ENCODE measurements at places on chromosomes 7 and 10.
A peak's percentile ranks its signal among the peaks of the same experiment; 100 is the strongest.

GRCh38 chr7:26147030-26147429, 5.0 kb upstream of the NFE2L3 start:
- no peak for DNase-seq

GRCh38 chr10:3776796-3777571, 8.0 kb downstream of the KLF6 start:
- DNase-seq: no peak

- DNase-seq: no peak
Observed at GRCh38 chr7:123958186-123958703, 33.2 kb downstream of the SPAM1 start.

GRCh38 chr7:34596887-34597286, 61.1 kb upstream of the NPSR1 start:
- peak; percentile 13 for DNase-seq

GRCh38 chr10:8583096-8583495, 528.6 kb downstream of the GATA3 start:
- no peak for DNase-seq

- peak; percentile 79 for DNase-seq
Observed at GRCh38 chr7:43439631-43440401, 143.1 kb upstream of the STK17A start.

DNA sequence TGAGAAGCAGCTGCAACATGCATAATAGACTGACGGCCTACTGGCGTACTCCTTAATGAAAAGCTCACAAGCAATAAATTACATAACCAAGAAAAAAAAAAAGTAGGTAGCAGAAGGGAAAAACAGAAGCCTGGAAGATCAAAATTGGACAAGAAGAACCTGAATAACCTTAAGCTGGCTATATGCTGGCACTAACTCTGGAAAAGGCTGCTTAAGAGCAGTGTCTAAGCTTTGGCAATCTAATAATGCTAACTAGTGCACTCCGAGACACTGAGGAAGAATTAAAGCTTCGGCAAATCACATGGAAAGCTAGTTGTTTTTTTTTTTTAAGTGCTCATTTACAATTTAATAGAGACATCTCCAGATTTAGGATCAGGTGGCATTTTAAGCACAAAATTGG, 441.9 kb downstream of the PARD3 start:
- DNase-seq: no peak

DNA sequence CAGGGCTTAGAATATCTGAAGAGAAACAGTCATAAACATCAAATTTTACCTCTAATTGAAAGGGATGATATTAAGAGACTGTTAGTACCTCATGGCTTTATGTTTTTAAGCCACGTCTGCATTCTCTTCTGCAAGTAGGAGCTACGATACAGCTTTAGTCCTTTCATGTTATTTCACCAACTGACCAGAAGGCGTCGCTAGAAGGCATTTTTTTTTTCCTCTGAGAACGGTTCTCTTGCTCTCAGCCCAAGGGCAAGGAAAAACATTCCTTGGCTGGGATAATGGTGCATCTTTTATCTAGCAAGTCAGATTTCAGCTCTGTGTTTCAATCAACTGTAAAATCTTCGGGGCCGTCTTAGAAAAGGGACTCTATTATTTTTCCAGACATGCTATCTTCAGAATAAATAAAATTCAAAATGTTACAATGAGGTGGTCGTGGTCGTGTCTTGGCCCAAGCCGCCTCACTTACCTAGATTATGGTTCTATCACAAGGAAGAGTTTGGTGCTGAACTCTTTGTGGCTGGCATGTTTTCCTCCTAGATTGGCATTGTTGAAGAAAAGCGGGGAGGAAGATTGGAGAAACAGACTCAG, 41.6 kb upstream of the LYZL2 start:
- peak; percentile 76 for DNase-seq

DNA sequence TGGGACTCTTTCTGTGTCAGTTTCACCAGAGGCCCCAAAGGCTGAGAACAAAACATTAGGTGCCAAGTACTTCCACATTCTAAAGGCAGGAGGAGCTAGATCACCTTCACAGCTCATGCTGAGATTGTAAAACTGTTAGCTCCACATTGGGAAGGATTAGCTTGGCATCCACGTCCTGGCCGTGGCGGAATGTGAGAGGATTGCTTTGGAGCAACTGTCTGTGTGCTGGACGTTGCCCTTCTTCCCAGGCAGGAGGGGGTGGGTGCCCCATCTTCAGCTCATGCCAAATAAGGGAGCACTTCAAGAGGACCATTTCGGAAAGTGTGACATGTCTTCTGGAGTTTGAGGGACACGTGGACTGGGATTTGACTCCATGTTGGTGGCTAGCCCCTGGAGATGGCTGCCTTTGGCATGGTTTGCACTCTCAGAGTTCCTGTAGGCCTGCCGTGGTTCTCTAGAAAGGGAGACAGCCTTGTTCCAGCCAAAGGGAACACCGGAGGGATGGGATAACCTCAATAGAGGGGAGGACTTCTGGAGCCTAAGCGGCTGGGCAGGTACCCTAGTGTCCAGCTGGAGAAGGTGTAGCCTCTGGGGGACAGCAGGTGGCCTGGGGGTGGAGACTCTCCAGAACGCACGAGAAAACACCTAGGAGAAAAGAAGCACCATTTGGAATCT, 19.9 kb upstream of the FMC1 start:
- no peak for DNase-seq

DNA sequence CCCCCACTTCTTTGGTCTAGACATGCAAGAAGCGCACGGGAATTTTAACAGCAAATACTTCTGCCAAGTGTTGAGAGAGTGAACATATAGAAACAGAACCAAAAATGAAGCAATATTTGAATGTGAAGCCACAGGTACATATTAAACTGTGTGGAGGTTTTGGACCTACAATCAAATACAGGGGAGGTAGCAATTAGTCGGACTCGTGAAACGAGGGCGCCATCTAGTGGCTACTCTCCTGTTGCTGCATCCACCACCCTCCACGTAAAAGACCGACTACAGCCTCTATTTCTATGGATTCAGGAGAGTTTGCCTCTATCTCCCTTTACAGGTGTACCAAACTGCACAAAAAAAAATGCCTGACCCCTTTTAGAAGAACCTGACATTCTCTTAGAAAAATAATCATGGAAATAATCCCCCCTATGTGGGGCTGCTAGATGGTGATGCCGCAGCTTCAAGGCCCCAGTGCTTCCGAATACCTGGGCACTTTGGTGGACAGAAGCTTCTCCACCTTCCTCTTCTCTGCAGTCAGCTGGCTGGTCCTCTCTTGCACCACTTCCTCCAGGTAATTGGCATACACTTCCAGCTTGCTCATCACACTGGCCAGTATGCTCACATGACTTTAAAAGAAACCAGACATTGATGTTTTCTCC, 31.7 kb downstream of the TECTB start:
- DNase-seq: peak; percentile 50

DNA sequence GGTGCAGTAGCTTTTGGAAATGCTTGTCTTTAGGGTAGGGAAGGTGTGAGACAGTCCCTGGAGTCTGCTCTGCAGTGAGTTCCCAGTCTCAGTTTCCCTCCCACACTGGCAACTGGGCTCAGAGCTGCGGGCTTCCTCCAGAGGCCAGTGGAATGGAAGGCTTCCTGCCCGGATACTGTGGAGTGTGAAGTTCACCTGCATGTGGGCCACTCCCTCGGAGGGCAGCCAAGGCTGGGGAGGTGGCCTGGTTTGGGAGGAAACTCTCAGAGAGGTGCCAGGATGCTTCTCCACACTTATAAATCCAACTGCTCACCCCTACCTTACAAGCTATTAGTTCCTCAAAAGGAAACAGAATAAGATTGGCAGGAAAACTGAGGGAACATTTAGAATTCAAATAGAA, 18.1 kb upstream of the UBE2H start:
- no peak for DNase-seq

DNA sequence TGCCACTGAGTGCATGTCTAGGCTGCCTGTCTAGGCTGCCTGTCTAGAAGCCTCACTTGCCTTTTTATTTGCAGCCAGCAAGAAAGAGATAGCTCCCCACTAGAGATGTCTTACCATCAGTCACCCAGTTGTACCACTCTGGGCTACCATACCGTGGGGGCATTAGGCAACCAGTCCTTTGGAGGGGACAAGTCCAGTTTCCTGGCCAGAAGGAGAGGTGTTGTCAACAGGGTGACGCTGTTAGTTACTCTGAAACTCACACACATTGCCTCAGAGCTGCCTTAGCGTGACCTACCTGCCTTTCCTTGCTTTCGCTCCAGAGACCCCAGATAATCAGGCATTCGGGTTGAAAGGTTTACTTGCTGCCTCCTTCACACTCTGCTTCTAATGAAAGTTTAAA, 155.4 kb downstream of the CELF2 start:
- DNase-seq: no peak

DNA sequence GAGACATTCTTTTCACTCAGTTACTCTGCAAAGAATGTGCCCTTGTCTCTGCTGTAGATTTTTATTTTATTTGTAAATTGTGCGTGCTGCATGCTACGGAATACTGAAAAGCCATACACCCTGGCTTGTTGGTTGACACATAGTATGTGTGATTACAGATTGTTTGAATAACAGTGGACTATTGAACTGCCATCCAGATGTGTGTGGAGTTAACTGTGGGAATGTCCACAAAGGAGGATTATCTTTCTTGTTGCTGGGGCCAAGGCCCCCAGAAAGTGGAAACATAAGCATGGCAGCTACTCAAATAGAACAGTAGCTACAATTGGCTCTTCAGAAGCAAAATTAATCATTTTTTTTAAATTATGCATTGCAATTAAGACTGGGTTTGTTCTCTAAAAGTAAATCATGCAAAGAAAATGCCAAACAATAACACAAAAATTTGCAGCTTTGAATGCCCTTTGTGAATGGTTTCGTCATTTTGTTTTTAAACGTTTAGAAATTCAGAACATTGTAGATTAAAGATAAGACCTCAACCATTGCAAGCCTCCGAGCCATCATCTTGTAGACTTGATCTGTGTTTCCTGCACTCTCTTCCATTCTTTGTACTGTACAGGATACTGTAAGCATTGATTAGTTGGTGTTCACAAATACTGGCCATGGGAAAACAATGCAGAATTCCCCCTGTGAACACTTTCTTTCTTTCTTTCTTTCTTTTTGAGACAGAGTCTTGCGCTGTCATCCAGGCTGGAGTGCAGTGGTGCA, 210.3 kb upstream of the TCF7L2 start:
- DNase-seq: no peak

DNA sequence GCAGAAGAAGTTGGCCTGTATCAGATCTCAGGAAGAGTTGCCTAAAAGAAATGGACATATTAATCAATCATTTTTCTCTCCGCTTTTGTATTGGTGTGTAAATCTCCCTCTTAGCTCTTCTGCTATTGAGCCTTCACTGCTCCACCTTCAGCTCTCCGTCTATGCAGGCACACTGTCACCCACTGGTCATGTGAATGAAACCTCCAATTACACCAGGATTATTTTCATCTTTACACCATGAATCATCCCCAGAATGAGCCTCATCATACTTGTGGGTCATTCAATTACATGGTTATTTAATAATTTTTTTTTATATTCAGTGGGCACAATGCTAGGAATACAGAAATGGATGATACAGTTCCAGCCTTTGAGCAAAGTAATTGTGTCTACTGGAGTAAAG, 92.6 kb downstream of the LRRC4 start:
- no peak for DNase-seq

DNA sequence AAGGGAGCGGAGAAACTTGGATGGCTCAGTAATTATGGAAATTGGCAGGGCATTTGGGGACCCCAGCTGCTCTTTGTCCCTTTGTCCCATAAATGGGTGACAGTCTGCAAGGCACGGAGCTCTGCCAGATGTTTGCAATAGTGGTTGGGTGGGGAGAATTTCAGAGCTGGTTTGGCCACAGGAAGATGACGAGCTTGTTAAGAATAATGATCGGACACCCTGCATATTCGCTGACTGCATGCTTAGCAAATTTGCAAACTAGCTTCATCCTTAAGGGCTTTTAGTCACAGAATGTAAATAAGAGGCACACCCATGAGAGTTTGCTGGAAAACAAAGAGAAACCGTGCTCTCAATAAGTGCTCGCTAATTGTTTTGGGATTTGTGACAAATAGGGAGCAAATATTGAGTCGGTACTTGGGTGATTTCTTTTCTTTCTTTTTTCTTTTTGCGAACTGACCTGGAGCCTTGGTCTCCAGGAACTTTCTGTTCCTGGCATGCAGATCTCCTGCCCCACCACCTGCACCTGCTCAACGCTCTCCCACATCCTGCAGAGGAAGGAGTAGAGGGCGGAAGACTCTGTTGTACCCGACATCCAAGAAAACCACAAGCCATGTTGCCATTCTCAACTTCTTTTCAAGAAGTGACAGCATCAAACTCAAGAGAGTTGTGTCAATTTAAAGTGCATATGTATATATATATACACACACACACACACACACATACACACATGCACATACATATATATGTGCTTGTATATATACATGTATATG, 238.9 kb downstream of the CAMK1D start:
- DNase-seq: no peak

GRCh38 chr10:110944792-110945396, 25.5 kb downstream of the SHOC2 start:
- no peak for DNase-seq

DNA sequence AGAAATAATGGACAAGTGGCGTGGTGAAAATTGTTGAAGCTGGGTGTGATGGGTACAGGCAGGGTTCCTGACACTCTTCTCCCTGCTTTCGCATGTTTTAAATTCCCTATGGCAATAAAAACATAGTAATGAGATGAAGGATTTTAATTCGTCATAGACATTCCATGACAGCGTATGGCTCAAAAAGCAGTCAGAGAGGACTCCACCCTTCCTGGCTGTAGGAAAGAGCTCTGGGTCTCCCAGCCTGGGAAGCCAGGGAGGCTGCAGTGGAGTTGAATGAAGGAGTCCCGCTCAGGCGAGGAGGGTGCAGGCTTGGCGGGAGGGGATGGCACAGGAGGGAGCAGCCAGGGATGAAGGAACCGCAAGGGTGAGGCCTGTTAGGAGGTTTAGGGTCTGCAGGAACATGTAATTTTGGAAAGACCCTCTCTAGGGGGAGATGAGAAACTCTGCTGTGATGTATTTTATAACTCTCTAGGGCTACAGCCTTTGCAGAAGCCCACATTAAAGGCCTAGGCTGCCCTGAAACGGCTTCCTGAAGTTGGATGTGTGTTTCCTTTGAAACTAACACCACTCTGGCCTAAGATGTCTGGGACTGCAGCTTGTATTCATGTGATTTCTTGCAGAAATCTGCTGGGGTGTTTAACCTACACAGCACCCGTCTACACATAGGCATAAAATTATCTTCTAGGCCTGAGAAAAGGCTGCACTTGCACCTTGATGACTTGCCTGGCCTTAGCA, 7.6 kb upstream of the LARP4B start:
- no peak for DNase-seq

DNA sequence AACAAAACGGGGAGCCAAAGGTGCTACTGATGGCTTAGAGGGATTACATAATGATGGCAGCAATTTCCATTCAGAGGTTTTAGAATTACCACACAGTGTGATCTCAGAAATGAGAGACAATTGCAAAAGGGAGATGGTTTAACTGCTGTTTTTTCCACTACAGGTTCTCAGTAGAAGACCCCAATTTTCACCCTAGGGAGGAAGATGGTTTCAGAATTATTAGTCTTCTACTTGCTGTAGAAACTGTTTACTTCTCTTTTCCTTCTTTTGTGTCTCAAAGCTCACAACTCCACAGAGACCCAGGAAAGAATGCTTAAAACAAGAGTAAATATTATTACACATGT, 226.5 kb downstream of the INHBA start:
- DNase-seq: no peak

Measured in NT2/D1 (cell line).